ENCODE measurements at places on chromosomes 13 and 19.
A peak's percentile ranks its signal among the peaks of the same experiment; 100 is the strongest.

DNA sequence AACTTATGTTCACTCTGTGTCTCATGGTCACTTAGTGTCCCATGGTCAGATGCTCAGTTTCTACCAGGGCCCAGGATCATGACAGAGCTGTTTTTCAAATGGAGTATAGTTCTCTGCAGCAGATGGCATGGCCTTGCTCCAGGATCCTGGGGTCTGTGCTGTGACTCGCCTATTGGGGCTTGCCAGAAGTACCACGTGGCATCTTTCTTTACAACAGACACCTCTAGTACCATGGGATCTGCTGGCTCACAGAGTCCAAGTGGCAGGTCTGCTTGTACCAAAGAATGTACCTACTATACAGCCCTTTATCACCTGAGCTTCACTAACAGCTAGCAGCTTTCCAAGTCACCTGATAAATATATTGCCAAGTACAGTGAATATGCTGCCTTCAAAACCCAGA, 6.0 kb upstream of the RNF6 start:
- no peak for DNase-seq

GRCh38 chr19:50720181-50720920, 749 bp upstream of the SHANK1 start:
- DNase-seq, result no peak

DNA sequence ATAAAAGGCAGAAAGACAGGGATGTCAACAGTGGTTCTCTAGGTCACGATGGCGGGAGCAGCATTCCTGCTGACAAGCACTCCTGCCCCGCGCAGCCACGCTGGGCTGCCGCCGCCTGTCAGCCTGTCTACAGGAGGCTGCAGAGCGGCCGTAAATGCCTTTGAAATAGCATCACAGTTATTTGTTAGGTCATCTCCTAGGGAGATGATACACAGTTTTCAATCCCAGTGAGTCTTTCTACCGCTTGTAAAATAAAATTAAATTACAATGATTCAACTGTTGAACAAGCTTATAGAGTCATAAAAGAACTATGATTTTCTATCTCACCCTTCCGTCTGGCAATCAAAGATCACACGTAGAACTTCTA, 7.3 kb upstream of the SLC7A9 start:
- peak; percentile 20 for DNase-seq

DNA sequence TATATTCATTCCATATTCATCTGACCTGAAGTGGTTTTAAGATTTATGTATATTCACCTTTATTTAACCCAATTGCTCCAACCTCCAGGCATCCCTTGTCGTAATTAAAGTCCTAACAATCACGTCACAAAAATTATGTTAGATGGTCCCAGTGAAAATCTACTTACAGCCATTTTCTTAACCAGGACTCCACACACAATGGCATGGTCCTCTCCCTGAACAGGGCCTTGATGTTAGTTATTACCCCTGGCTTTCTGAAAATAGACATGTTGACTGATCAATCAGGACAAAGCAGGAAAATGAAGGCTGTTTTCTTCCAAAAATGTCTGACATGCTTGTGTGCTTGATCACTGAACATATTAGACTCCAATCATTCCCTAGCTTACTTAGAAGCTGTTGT, 542.7 kb upstream of the SLITRK5 start:
- no peak for DNase-seq

GRCh38 chr19:32362318-32362691, 16.9 kb downstream of the ZNF507 start:
- DNase-seq, result no peak

DNA sequence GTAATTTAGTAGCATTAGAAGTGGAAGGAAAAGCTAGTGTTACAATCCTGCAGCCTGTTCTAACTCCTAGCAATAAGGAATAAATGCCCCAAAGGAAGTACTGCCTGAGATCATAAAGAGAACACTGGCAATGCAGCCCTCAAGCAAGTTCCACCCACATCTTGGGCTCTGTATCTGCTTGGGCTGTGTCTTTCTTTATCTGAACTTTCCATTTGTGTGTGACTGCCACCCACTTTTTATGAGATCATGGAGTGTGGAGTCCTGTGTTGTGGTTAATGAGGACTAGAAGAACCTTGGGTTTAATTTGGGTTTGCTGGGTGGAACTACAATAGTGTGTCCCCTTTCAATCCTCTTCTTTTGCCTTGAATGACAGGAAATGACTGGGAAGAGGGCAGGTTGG, 38.2 kb downstream of the RFXAP start:
- no peak for DNase-seq
